ENCODE measurements at places on chromosomes 6 and 20.

DNA sequence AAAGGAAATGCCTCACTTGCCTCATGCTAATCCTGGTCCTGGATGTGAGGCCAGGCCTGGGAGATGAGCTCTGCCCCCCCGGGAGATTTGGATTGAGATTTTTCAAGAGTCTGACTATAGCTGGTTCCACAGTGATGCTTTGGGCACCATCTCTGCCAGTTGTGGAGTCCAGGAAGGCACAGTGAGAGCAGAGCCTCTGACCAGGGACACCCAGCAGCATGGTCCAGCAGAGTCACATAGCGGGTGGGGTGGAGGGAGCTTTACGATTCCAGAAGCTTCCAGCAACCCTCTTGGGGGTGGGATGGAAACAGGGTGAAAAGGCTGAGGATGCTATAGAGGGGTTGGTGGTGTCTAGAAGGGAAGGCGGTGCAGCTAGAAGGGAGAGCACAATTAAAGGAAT, 8.7 kb downstream of the SLC32A1 start:
- no peak for DNase-seq

DNA sequence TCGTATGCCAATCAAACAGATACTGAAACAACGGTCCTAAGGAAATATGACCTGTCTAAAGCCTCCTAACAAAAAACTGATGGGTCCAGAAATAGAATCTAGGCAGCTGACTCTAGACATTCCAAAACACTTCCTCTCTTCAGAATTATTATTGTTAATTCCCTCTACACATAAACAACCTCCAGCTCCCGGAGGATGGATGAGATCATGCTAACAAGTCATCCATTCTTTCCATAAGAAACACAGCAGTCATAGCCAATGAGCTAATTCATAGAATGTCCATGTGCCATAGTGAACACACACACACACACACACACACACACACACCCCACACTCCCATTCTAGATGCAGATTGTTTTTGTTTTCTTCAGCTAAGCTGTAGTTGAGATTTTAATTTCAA, 44.3 kb downstream of the HDGFL1 start:
- no peak for DNase-seq

- no peak for DNase-seq
These were observed 501.6 kb upstream of the MAP3K7 start for GRCh38 chr6:91088515-91088914.

GRCh38 chr6:132830334-132830751, 16.0 kb downstream of the RPS12 start:
- DNase-seq, result peak; percentile 30

DNA sequence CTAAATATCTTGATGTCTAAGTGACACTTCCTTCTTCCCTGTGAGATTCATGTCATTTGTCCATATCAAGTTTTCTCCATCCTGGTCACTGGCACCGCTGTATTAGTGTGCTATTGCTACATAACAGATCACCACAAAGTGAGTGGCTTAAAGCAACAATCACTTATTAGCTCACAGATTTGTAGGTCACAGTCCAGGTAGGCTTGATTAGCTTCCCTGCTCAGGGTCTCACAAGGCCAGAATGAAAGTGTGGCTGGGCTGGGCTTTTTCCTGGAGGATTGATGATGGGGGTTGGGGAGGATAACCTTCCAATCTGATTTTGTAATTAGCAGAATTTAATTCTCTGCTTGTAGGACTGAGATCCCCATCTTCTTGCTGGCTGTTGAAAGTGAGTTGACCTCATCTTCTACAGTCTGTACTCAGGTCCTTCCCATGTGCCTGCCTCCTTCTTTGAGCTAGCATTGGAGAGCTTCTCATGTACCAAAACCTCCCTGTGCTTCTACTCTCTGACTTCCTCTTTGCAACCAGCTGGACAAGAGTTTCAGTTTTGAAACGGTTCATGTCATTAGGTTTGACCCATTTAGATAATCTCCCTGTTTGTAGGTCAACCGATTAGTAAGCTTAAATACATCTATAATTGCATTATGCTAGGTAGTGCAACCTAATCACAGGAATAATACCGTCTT, 152.4 kb upstream of the MAN1A1 start:
- no peak for DNase-seq

All from frontal cortex (tissue), 4 donors.